ENCODE measurements at places on chromosomes 1 and 21.

- no peak for DNase-seq
Observed at GRCh38 chr1:30744060-30744756, 13.4 kb downstream of the LAPTM5 start.

- no peak for DNase-seq
Observed at GRCh38 chr1:32239337-32239736, 7.7 kb upstream of the FAM167B start.

DNA sequence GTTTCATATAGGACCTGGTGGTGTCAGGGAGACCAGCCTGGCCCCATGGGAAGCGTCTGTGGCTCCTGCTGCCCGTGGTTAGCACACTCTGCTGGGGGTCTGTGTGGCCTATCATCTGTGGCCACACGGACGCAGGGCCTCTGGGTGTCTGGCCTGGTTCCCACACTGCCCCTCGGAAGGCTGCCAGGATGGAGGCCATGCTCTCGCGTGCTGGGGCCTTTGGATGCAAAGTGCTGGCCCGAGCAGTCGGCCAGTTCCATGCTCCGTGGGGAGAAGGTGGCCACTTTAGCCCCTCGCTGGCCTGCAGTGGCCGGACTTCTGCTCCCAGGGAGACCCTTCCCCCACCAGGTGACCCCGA is 20.8 kb upstream of the LRRC3 start:
- DNase-seq, result no peak

- DNase-seq, result no peak
Observed at GRCh38 chr1:169160845-169161495, 54.5 kb downstream of the ATP1B1 start.

DNA sequence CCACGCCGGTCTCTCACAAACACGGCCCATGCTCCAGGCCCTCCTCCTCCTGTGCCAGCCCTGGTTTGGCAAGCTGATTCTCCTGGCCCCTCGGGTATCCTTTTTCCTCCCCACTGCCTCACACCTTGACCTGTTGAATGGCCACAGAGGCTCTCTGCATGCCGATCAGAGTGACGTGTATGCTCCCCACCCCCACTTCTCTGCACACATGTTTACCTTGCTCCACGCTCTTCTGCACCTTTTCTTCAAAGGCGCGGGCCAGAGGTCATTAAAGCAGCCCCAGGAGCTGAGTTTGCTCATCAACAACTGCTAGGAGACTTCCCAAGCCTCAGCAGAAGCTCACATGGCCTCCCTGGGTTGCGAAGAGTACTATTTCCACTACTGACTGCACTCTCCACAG is 139.3 kb upstream of the EDN2 start:
- DNase-seq, result no peak

- DNase-seq, result no peak
Observed at GRCh38 chr1:34650090-34650489, 104.8 kb upstream of the GJB5 start.
